ENCODE measurements at places on chromosomes 6 and 20. TPM values are rescaled to one million over a fixed set of nuclear protein-coding genes. Genes with fewer than 3 reads are reported as not detected.

Gene HAO1
- not detected for total RNA-seq

Gene IBTK
- total RNA-seq = 29.5 TPM

Gene TMEM217
- total RNA-seq = 6.8 TPM

DNA sequence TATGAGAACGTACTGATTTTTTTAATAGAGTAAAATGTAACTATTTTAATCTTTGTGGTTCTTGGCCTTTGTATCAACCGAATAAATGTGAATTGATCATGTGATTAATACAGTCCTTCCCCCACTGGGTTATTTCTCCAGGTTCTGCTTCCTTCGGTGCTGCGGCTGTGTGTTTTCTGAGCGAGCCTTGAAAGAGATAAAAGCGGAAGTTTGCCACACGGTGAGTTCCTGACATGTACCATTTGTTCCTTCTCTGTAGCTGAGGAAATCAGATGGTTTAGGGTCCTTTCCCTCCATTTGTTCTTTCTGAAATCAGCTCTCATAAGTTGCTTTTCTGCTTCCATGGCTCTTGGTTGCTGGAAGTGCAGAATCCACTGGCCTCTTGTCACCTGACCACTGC lies 15.5 kb downstream of the RTF2 start:
- no peak overlapping the region for H3K4me3 ChIP-seq
- H3K36me3 ChIP-seq = peaks cover 8% of the 10 kb centered on the region
- no peak for DNase-seq
- no peaks in the 10 kb centered on the region for H3K4me1 ChIP-seq

- no peak overlapping the region for H3K4me3 ChIP-seq
- DNase-seq = no peak
- no peaks in the 10 kb centered on the region for H3K27me3 ChIP-seq
- no peaks in the 10 kb centered on the region for H3K4me1 ChIP-seq
Observed at GRCh38 chr6:109922851-109923250, 55.3 kb upstream of the GPR6 start.

Gene SLPI
- total RNA-seq = not detected

Gene SLC17A2
- total RNA-seq = not detected
